Activated T-cell treated with anti-CD3 and anti-CD28 coated beads, Interleukin-2, amount 50 U/mL, for 24 hours (primary cell): ENCODE measurements at places on chromosomes 3 and 15.

DNA sequence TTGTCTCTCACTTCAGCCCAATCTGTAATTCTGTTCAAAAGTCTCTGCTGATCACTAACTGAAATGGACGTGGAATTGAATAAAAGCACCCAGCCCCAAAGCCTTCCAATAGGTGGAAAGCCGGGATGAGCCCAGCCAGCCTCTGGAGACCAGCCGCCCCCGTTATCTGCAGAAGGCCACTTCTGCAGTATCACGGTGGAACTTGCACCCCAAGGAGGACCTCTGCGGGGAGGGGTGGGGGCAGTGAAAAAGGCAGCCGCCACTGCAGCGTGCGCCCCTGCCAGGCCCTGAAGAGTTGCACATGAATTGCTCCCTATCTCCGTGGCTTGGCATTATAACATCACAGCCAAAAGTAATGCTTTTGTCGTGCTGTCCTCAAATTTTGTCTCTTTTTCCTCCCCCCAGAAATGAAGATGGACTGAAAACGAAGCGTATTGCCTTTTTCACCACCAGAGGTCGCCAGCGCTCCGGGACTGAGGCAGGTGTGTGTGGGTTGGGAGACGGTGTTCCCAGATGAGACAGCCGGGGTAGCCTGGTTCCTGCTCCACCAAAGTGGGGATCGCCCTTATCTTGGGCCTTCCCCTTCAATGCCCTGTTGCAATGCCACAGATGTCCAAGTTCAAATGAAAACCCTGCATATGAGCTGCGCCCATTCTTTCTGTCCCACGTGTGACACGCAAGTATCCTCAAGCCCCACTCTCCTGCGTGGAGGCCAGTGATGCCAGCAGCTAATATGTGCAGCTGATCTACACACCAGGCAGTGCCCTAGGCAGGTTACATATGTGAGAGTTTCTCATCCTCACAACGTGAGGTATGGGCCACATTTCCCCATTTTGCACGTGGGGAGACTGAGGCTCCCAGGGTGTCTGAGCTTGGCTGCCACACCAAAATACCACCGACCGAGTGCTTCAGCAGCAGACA lies 96.0 kb downstream of the LRRK1 start:
- DNase-seq: peak; percentile 81

DNA sequence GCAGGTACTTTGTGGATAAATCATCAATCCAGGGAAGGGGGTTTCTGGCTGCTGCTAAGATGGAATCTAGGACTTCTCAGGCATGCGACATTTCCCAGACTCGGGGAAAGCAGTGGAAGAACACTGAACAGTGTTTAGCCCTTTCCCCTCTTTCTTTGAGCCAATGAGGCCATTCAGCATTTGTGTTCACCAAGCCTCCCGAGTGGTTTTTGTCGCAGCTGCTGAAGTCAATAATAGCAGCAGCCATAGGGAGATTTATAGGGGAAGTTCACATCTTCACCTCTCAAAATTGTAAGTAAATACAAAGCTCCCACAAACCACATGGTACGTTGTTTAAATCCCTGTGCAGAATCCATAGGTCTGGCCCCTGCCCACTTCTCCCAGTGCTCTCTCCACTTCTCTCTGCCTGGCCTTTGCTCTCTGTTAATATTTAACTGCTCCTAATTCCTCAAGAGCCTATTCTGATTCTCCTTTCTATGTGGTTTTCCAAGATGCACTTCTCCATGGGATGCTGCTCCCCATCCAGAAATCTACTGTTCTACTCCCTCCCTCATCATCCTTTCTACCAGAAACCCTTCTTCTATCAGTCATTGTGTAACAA lies 230.7 kb downstream of the SHQ1 start:
- no peak for DNase-seq

DNA sequence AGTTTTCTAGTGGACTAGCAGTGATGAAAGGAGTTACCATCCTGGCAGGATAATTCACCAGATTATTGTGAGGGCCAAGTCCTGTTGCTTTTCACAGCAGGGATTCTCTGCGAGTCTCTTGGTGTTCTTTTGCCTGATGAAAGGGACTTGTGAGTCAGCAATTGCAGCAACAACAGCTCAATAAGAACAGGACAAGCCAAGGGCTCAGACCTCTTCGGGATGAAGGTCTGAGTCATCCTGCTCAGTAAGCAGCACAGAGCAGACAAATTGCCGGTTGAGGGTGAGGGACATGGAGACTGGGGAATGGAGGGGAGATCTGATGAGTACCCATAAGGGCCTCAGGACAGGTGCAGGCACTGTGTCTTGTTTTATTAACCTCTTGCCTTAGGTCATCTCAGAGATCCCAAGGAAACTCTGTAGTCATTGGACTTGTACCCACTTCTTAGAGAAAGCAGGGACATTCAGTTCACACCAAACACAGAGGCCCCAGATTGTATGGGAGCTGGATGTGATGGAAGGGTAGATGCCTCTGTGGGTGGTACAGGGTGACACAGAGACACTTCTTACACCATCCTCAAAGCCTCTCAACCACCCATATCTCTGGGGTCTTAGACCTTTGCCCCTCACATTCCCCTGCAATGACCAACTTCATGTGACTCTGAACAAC lies 173.8 kb upstream of the TLE3 start:
- DNase-seq: no peak

- DNase-seq: no peak
Observed at GRCh38 chr15:25695875-25696760, 167.0 kb downstream of the ATP10A start.

DNA sequence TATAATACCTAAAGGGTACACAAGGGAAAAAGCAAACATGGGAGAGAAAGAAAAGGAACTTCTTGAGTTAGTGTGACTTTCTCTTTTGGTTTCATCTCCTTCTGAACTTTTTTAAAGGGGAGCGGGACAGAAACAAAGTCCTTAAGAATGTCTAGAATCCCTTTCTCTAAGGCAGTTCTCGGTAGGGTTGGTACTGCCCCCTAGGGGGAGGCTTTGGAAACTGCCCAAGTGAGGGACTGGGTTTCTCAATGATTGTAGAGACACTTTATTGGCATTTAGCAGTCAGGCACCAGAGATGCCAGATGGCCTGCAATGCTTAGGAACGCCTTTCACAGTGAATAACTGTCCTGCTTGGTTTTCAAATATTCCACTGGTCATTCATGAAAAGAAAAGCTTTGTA lies 172.7 kb downstream of the WDR72 start:
- DNase-seq: no peak

DNA sequence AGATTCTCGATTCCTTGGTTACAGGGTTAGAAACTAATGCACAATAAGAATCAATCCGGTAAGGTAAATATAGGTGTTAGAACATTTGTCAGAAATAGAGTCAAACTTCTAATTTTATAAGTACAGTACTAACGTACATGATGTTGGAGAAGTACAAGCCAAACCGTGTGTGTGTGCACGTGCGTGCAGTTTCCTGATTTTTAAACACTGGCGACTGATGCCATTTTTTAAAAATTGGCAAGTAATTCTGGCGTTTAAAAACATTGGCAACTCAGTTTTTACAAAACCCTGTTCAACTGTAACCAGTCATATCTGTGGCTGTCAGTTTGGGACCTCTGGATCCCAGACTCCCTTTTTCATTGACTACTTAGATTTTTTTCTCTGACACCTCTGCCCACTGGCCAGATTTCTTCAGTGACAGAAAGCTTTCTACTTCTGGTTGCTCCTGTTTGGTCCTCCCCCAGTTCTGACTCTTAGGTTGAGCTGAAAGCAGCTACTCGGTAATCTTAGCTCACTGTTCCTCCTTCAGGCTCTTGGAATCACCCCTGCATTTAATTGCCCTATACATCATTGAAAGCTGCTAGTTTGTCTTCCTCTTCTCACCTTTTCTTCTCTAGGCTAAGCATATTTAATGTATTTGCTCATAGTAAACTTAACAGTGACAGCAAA lies 843 bp downstream of the ATG7 start:
- no peak for DNase-seq

DNA sequence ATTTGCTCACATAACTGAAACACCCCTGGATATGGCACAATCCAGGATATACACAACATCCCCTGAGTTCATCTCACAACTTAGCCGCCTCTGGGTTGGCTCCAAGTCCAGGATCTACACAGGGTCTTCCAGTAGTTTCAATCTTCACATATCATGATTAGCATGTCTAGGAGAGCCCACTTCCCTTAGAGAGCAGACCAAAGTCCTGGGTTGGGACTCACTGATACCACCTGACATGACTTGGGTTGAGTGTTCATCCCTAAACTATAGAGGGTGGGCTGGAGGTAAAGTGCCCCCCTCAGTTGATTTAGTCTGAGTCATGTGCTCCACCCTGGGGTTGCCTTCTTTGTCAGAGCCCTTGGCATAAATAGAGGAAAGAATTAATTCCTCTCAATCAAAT lies 493.6 kb upstream of the PPP2R3A start:
- no peak for DNase-seq

DNA sequence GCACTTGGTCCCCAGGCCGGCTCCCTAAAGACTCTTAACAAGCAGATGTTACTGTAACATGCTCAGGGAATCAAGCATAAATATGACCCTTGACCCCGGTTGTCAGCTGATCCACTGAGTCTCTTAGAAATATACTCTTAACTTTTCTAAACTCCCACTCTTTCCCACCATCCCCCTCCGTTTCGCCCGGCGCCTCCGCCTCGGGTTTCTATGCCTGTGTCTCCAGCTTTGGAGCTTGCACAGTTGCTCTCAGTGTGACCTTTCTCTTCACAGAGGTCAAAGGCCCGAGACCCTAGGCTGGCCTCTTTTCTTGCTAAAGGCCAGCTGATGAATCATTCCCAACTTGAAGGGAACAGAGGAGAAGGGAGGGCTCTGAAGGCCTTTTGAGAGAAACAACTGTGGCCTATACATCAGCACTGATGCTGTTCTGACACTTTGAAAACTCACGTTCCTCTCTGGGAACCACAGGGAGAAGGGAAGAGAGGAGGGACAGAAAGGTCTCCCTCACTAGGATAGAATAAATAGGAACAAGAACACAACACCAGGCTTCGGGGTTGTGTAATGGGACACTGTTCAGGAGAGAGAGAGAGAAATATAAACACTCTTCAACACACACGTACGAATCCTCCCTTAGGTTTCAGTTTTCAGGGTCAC lies 484.5 kb upstream of the NR2F2 start:
- no peak for DNase-seq

GRCh38 chr3:51800750-51801125 lies 21.7 kb upstream of the IQCF6 start:
- no peak for DNase-seq

GRCh38 chr3:111324645-111325044 lies 217.4 kb upstream of the CD96 start:
- no peak for DNase-seq

GRCh38 chr3:40930756-40931155 lies 268.5 kb upstream of the CTNNB1 start:
- no peak for DNase-seq

DNA sequence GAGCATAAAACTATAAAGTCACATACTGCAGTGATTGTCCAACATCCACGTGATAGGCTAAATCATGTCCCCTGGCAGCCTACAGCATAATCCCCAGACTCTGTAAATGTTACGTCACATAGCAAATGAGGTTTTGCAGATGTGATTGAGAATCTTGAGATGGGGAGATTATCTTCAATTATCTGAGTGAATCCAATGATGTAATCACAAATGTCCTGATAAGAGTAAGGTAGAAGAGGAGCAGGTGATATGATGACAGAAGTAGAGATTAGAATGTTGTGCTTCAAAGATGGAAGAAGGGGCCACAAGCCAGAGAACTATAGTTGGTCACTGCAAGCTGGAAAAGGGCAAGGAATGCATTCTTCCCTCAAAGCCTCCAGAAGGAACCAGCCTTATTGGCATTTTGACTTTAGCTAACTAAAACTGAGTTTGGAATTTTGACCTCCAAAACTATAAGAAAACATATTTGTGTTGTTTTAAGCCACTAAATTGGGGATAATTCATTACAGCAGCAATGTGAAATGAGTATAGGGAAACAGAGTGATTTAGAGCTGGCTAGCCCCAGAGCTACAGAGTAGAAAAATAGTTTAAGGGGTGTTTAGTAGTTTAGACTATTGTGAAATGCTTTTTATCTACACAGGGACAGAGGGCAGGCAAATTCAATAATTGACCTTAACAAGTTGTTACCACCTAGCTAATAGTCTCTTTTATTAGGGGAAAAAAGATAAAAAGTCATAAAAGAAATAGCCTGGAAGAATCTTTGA lies 15.2 kb downstream of the SLC2A2 start:
- no peak for DNase-seq

GRCh38 chr3:59920822-59921221 lies 871.0 kb upstream of the CFAP20DC start:
- no peak for DNase-seq

DNA sequence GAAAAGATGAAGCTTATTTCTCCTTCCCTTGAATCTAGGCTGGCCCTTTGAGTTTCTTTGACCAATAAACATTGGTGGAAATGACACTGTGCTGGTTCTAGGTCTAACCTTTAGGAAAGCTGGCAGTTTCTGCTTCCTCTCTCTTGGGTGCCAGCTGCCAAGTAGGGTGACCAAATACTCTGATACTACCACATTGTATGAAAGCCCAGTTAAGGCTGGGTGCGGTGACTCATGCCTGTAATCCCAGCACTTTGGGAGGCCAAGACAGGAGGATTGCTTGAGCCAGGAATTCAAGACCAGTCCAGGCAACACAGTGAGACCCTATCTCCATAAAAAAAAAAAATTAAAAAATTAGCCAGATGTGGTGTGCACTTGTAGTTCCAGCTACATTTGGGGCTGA lies 320.7 kb downstream of the ZNF621 start:
- DNase-seq: no peak

DNA sequence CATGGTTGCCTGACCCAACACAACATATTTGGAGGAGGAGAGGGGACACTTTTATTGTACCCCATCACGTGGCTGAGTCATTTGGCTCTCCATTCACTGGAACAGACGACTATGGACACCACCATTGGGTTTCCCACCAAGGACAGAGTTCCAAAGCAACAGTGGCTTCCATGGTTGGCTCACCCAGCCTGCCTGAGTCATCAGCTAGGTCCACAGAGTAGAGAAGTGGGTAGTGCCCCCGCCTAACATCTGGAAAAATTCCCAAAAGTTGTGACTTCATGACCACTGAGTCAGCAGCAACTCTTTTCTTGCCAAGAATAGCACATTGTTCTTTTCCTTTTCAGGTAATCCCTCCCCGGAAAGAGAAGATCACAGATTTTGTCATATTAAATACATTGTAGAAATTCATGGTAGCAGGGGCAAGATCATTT lies 3.0 kb upstream of the PPP1R2 start:
- DNase-seq: no peak

GRCh38 chr3:23270423-23270822 lies 67.3 kb downstream of the UBE2E2 start:
- no peak for DNase-seq

- DNase-seq: no peak
Observed at GRCh38 chr15:88179562-88179961, 77.0 kb downstream of the NTRK3 start.

- DNase-seq: no peak
Observed at GRCh38 chr15:70065006-70065722, 32.6 kb downstream of the TLE3 start.

GRCh38 chr3:156148345-156148945 lies 28.1 kb downstream of the KCNAB1 start:
- no peak for DNase-seq
